ENCODE measurements at places on chromosomes 3 and 15.
A peak's percentile ranks its signal among the peaks of the same experiment; 100 is the strongest.

DNA sequence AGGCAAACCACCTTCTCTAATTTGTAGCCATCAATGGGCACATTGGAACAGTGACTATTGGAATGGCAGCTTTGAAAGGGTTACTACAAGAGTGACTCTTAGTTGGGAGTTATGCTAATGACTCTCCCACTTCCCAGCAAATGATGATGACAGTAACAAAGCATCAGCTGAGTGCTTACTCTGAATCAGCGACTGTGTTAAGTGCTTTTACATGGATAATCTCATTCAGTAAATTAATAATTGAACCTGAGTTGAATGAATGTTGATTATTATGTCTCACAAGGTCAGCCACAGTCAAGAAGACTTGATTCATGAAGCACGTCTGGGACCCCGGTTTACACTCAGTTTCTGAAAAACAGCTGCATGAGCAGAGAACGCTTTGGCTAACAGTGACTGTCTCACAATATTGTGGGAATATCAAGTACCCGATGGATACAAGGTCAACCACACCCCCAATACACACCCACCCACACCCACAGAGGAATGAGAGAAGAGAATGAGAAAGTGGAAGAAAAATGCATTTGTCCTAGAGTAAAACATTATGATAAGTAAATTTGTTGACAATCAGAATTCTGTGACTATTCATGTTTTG, 242.0 kb upstream of the FEZF2 start:
- no peak for DNase-seq

DNA sequence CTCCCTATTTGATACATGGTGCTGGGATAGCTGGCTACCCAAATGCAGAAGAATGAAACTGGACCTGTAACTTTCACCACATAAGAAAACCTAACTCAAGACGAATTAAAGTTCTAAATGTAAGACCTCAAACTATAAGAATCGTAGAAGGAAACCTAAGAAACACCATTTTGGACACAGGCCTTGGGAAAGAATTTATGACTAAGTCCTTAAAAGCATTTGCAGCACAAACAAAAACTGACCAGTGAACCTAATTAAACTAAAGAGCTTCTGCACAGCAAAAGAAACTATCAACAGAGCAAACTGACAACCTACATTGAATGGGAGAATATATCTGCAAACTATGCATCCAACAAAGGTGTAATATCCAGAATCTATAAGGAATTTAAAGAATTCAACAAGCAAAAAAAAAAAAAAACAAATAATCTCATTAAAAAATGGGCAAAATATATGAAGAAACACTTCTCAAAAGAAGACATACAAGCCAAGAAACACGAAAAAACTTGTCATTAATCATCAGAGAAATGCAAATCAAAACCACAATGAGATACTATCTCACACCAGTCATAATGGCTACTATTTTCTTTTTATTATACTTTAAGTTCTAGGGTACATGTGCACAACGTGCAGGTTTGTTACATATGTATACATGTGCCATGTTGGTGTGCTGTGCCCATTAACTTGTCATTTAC, 37.0 kb downstream of the HDGFL3 start:
- no peak for DNase-seq

- DNase-seq: no peak
Observed at GRCh38 chr3:68943753-68944500, 11.6 kb upstream of the TAFA4 start.

- DNase-seq: no peak
Observed at GRCh38 chr3:46059432-46059831, 32.1 kb upstream of the XCR1 start.

DNA sequence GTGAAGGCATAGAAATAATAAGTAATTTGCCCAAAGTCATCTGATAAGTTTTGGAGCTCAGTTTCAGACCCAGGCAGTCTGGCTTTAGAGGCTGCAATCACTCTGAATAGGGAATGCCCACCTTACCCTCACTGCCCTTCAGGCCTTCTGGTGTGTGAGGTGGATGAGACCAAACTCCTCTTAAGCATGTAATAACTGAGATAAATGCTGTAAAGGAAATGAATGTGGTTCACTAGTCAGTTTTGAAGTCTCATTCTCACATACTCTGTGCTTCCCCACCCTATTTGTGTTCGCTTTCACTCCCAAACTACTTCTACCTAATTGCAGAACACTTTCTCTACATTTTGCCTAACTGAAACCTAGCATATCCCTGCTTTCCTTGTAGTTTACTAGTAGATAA, 144.1 kb downstream of the FILIP1L start:
- no peak for DNase-seq

DNA sequence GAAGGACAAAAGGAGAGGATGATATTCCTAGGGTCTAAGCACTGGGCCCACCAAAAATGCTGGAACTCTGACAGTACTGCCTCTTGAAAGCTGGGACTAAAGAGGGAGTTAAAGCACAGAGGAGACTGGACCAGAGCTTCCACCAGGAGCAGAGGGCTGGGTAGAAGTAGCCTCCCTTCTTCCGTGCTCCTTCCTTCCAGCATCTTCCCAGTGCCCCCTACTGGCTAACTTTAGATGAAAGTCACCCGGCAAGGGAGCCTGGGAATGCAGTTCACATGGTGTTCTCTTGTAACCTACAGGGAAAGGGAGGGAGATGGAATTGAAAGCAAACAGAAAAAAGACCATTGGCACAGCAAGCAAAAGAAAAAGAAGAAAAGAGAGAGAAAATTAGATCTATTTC, 106.1 kb upstream of the COL8A1 start:
- DNase-seq: peak; percentile 61

- no peak for DNase-seq
Observed at GRCh38 chr15:63004211-63004610, 38.3 kb upstream of the TPM1 start.

DNA sequence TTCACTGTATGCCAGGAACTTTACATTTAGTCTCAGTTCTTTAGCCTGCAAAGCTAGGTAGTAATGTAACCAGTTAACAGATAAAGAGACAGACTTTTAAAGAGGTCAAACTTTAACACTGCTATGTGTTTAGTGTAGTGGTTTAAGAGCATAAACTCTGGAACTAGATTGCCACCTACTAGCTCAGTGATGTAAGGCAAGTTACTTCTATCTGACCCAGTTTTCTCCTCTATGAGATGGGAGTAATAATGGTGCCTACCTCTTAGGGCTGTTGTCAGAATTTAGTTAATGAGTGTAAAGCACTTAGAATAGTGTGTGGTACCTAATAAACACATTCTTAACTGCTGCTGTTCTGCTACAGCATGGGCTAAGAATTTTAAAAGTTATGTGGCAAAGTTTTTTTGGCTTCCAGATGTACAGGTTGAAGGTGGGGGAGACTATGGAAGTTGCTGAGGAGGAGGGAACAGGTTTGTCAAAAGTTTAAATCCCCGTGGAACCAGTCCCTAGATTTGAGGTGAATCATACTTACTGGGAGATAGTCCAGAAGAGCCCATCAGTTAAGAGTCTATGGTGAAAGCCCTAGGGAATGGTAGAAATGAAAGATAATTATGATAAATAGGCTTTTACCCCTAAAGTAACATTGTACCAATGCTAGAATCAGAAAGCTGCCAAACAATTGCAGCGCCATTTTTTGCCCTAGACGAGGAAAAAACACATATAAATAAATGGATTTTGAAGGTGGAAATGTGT, 13.9 kb downstream of the TSC22D2 start:
- no peak for DNase-seq

DNA sequence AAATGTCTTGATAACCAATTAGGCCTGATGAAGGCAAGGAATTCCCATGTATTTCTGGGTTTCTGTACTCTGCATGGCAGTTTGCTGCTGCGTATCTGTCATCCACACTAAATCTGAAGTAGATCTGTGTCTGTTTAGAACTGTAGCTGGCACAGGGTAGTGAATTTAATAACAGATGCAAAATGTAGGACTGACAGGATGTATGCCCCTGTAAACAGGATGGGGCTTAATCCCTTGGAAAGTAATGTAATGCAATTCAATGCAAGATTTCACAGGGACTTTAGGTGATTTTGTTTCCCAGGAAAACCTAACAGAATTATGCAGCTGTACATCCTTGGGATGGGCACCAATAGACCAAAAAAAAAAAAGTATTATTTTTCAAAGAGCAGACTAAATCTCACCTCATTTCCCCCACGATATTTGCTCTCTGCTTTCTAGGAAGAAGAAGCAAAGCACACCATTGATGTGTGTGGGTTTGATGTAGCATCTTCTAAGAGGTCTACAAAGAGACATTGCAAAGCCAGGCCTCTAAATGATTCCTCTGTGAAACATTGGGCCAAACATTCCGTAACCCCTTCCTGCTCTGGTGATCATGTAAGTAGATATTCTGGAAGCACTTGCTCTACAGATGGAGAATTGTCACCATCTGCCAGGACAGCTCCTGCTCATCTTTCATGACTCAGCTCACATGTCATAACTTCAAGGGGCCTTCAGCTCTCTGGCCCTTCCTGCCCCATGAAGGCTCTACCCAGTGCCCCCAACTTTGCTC, 464.3 kb upstream of the RGMA start:
- DNase-seq: no peak

DNA sequence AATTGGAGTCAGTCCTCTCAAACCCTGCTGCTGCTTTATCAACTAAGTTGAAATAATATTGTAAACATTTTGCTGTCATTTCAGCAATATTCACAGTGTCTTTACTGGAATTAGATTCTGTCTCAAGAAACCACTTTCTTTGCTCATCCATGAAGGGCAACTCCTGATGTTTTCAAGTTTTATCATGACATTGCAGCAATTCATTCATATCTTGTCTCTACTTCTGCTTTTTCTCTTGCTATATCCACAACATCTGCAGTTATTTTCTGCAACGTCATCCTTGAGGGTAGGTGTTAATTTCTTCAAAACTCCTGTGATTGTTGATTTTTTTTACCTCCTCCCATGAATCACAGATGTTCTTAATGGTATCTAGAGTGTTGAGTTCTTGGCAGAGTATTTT, 181.6 kb downstream of the EPHA6 start:
- DNase-seq: no peak

GRCh38 chr3:82163907-82164520, 402.6 kb upstream of the GBE1 start:
- DNase-seq: no peak

- no peak for DNase-seq
Observed at GRCh38 chr3:128681369-128681829, 30.8 kb upstream of the RPN1 start.

DNA sequence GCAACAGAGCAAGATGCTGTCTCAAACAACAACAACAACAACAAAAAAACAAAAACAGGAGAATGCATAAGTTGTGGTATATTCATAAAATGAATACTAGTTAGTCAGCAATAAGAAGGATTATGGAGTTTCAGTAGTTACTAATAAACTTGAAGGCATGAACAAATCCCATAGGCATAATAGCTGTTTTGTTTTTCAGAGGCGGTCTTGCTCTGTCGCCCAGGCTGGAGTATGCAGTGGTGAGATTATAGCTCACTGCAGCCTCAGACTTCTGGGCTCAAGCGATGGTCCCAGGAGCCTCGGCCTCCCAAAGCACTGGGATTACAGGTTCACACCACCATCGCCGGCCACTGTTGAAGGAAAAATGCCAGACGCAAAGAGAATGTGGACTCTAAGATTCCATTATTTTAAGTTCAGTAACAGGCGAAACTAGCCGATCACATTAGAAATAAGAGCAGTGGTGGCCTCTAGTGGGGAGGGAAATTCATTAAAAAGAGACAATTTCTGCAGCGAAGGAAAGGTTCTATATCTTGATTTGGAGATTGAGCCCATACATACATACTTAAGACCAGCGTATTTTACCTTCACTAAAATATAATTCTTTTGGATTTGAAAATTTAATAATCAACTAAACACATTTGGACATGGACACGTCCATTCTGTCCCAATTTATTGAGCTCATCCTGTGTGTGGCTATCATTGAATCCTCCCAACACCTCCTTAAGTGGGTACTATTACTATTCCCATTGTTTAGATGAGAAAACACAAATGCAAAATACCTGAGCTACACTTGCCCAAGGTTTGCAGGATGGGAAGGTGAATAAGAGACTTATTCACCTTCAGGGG, 27.4 kb upstream of the HDAC11 start:
- DNase-seq: peak; percentile 34

- no peak for DNase-seq
Observed at GRCh38 chr3:174951498-174952005, 92.4 kb downstream of the NAALADL2 start.

- no peak for DNase-seq
Observed at GRCh38 chr3:40043444-40043755, 234.0 kb downstream of the MYRIP start.

DNA sequence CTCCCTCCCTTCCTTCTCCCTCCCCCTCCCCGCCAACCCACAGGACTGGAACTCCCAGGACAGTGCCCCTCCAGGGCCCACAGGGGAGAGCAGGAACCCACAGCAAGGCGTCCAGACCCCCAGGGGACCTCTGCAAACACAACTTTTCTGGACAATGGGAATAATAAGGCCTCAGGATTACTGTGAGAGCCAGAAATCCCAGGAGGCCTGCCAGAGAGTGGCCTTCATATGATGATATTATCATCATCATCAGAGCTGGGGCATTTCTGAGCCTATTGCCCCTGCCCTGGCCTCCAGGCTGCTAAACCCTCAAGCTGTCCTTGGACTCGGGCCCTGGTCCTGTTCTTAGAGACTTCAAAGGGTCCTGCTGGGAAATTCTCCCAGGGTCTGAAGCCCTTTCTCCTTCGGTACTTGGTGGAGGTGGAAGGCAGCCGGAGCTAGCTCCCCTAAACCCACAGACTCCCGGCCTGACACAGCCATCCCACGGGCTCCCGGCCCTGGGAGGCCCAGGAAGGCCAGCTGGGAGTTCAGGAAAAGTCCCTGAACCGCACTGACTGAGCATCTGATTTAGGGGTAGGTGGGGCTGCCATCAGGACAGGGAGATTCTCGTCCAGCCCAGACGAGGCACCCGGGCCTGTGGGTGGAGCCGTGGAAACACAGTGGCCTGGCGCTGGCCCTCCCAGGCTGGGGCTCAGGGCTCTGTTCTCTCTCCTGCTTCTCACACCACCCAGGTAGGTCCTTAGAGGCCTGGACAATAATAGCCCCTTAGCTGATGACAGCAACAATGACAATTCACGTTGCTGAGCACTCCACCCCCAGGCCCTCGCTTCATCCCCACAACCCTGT, 4.9 kb downstream of the CALML4 start:
- DNase-seq: no peak

DNA sequence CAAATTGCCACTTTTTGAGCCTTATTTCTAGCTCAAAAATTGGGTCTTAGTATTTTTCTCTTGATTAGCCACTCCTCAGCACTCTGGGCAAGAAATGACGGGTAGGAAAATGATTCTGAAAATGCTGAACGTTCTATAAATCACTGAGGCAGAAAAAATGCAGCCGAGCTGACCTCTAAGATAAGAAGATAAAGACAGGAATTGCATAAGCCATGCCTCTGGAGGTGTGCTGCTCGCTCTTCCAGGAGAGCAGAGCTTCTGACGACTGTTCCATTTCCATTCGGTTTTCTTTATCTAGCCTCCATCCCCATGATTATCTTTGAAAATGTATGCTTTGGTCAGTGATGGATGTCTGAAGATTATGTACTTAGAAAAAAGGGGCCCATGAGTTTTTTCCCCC, 558.8 kb upstream of the ADAMTS9 start:
- DNase-seq: no peak

DNA sequence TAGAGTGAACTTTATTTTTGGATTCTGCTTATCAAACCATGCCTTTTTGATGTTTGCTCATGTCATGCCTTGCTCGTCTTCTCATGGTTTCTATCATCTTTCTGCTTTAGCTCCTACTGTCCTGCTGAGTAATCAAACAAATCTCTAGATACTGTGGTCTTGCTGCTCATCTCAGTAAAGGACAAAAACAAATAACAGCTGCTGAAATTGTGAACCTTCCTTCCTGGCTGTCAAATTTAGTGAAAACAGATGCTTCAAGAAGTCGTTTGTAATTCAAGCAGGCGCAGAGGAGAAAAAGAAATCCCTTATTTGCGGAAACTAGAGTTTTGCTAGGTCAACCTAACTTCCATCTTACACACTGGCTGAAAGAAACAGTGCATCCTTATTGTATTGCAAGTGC, 616.1 kb upstream of the ALCAM start:
- no peak for DNase-seq

Measured in HEK293T (cell line).